ENCODE measurements at places on chromosomes 11 and 22.
A peak's percentile ranks its signal among the peaks of the same experiment; 100 is the strongest.

- no peak for DNase-seq
These were observed 1.4 kb upstream of the BPIFC start for GRCh38 chr22:32465661-32466060.

DNA sequence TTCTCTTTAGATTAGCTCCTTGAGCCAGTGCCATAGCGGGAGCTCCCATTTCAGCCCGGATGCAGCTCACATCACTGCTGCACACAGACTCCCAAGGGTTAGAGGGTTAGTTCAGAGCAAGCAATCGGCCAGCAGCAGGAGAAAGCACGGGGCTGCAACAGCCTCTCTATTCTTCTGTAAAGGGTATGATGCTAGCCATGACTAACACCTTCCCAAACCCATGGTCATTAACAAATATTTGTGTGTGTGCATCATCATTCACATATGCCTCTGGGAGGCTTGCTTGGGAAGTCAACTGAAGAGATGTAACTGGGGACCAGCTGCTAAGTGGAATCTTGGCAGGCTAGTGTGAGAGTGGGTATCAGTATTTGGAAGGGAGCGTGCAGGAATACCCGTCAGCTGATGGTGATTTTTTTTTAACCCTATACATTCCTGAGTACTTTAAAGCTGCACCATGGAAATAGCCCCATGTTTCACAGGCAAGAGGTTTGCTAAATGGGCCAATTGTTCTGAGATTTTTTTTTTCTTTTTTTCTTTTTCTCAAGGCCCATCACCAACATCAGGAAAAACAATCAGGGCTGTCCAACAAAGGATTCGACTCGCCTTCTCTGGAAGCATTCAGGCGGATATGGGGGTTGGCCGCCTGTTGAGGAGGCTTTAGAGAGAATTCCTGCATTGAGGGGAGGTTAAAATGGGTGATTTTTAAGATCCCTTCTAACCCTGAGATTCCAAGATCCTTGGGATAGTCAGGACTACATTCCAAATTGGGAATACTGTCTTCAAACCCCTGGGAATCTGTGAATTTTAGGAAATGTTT, 33.2 kb upstream of the CCDC89 start:
- no peak for DNase-seq

GRCh38 chr22:27499121-27499520, 302.4 kb downstream of the MN1 start:
- no peak for DNase-seq

- no peak for DNase-seq
These were observed 59.5 kb downstream of the SMIM38 start for GRCh38 chr11:69215216-69215615.

DNA sequence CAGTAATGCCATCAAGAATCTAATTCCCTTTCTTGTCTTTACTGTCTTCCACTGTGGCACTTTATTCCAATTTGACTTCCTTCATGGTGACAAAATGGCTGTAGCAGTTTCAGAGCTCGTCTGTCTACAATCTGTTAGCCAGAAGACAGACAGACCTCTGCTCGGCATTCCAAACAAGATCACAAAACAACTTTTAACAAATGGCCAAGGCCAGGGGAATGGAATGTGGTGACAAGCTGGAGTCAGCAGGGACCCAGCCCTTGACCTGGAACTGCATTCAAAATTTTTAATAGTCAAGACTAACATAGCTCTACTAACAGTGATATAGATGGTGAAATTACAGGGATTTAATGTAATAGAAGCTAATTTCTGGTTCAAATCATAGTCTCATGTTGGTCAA, 637.2 kb downstream of the ETS1 start:
- DNase-seq, result no peak

- DNase-seq, result no peak
These were observed 38.2 kb downstream of the ATXN10 start for GRCh38 chr22:45709866-45710265.

DNA sequence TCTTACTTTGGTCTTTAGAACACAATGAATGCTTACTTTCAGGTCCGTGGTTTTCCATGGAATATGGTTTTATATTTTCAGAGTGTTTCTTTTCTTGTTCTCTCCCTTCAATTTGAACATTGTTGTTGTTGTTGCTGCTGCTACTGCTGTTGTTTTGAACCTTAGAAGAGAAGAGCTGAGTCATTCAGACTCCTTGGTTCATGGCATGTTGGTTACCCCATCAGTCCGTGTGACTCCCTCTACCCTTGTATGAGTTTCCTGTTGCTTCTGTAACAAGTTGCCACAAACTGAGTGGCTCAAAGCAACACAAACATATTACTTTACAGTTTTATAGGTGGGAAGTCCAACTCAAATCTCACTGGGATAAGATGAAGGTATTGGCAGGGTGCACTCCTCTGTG, 511.0 kb downstream of the INSC start:
- no peak for DNase-seq

- no peak for DNase-seq
These were observed 8.0 kb upstream of the IL2RB start for GRCh38 chr22:37157516-37158285.

- no peak for DNase-seq
These were observed 64.2 kb downstream of the CACNA1I start for GRCh38 chr22:39634530-39635405.

DNA sequence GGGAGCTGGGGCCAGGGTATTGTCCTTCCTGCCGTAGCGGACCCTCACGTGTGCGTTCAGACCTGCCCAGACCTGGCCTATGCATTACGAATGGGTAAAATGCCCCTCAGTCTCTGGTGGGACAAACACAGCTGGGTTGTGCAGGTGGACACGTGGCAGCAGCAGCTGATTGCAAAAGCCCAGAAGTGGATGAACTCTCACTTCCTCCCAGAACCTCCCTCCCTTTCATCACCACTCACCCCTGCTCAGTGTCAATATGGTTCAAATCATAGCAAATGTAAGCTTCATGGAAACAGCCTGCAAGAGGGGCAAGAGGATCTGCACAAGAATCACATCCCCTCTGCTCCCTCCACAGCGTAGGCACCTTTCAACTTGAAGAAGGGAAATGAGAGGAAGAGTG, 352.1 kb downstream of the OPCML start:
- no peak for DNase-seq

DNA sequence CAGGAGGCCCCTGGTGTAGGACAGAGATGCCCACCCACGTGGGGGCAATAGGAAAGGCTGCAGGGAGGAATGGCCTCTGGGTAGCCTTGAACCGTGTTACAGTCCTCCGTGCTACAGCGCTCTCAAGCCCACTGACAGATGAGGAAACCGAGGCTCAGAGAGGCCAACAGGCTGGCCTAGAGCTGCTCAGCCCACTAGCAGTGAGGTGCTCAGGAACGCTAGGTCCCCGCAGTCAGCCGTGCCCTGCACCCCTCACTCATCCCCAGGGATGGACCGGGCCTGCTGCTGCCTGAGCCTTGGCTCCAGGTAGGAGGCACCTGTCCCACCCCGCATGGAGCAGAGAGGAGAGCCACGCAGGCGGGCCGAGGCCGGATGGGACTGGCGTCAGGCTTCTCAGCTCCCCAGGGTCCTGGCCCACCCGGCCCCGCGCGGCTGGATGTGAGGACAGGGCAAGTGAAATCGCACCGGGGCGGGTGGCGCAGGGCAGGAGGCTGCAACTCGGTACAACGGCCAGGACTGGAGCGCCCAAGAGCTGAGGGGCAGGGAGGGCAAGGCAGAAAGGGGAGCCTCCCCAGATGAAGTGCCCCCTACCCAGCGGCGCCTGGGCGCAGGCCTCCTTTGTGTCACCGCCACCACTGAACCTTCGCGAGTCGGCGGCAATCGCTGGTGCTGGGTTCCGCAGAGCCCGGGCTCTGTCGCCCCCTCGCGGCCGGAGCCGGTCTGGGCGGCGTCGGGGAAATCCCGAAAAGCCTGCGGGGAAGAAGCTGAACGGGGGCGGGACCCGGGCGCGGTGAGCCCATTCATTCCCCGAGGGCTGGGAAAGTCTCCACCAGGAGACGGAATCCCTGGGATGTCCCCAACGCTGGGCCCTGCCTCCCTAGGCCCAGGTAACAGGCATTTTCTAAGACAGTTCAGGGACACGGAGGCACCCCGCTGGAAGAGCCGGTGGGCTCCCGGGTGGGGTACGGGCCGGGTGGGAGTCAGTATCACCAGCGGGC, 8.4 kb upstream of the SLC2A11 start:
- peak; percentile 88 for DNase-seq

GRCh38 chr11:71286701-71287643, 34.6 kb upstream of the SHANK2 start:
- no peak for DNase-seq

DNA sequence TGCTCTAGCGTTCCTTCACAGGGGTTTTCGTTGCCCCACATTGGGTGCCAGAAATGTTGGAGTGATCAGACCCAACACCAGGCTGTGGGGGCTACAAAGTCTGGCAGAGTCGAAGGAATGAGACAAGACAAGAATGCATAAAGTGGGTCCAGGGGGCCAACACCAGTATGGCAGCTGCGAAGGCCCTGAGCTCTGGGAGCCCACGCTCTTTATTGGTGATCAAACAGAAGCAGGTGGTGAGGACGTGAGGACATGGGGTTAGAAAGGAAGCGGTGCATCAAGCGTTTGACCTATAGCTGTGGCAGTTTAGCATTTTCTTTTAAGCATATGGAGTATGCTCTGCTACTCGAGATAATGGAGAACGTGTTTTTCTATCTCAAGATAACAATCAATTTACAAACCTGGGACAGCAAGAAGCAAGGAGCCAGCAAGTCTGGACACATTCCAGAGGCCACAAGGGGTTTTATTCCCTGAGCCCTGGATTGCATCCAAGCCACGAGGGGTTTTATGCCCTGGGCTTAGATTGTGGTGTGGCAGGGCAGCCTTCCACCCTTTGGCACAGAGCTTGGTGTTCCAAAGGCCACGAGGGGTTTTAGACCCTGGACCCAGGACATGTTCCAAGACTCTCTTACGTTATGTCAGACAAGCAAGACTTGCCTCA, 3.9 kb upstream of the DNAJB13 start:
- DNase-seq, result no peak

GRCh38 chr11:33801821-33802193, 27.5 kb upstream of the FBXO3 start:
- no peak for DNase-seq

GRCh38 chr11:845872-846495, 3.3 kb downstream of the TSPAN4 start:
- DNase-seq, result no peak

GRCh38 chr11:66421492-66422205, 814 bp downstream of the NPAS4 start:
- peak; percentile 93 for DNase-seq

DNA sequence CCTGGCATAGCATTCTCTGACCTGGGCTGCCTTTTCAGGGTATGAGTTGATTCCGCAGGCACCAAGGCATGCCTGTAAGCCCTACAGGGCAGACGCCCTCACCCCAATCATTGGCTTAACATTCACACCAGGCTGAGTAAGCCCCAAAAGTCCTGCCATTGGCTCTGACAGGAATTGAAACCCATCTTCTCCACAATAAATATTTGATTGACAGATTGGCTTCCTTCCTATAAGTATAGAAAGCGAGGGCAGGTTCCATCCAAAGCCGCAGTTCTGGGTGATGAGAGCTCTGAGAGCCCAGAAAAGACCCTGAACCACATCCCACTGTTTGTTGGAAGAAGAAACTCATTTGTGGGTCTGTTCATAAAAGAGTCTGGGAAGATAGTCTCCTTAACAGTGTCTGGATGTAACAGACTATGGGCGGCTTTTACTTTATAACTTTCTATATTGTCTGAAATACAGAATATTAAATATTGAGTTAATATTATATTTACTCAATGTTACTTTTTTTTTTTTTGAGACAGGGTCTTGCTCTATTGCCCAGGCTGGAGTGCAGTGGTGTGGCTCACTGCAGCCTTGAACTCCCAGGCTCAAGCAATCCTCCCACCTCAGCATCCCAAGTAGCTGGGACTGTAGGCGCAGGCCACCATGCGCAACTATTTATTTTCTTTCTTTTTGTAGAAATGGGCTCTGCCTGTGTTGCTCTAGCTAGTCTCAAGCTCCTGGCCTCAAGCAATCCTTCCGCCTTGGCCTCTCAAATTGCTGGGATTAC, 46.8 kb downstream of the FAM83F start:
- no peak for DNase-seq

DNA sequence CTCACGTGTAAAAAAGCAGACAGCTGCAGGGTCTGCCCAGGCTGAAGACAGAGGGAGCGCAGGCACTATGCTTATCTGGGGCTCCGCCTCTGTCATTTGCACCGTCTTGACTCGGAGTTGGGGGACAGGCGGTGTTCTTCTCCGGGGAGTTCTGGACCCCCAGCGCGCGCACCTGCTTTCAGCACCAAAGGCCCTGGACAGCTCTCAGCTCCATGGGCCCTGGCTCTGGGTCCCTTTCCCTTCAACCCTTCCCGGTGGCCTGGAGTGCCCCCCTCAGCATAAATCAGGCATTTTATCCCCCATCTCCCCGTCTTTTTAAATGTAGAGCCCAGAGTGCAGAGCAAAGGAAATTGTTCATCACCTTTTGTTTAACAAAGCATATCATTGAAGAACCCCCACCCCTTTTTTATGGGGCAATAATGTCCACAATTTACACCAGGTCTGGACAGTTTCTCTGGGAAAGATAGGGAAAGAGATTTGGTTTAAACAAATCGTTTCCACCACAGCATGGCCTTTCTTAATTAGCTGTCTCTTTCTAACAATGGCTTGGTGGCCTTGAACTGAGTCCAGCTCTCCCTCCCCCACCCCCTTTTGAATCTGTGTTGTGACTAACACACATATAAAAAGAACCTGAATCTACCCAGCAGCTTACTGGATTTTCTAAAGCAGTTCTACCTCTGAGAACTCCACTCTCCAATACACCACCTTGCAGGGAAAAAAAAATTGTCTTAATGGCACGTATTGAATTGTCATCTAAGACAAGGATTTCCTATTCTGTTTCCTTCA, 1.7 kb downstream of the SEZ6L start:
- no peak for DNase-seq

DNA sequence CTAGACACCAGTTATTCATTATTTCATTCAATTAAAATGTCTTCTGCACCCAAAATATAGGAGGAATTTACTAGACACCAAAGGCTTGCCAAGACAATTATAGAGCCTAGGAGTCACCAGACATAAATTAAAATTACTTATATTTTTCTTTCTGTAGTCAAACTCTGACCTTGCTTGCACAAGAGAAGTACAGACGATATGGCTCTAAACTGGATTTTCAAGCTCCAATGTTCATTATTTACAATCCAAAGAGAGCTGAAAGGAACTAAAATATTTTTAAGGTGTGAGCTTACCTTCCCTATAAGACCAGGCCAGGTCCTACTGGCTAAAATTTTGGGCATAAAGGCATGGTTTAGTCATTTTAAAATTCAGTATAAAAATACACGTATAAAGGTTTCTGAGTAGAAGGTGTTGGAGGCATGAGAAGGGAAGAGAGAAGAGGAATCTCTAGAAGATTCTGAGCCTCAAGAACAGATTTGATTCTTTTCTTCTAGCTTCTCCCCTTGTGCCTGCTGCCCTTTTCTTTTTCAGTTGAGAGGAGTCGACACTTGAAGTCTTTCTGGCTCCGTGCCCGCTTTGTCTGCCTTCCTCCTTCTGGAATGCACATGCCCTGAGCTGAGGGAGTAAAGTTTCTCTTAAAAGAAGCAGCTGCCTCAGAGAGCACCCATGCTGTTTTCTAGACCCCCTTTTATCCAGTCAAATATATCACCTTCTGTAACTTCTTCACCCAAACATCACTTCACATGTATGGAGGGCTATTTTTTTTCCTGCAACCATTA, 13.5 kb downstream of the C11orf97 start:
- DNase-seq, result no peak

Measured in CD8-positive, alpha-beta T cell (primary cell).